Stimulated activated CD8-positive, alpha-beta memory T cell treated with anti-CD3 and anti-CD28 coated beads, Interleukin-15, amount 100 ng/mL, for 24 hours (primary cell): ENCODE measurements at places on chromosomes 5 and 9.

DNA sequence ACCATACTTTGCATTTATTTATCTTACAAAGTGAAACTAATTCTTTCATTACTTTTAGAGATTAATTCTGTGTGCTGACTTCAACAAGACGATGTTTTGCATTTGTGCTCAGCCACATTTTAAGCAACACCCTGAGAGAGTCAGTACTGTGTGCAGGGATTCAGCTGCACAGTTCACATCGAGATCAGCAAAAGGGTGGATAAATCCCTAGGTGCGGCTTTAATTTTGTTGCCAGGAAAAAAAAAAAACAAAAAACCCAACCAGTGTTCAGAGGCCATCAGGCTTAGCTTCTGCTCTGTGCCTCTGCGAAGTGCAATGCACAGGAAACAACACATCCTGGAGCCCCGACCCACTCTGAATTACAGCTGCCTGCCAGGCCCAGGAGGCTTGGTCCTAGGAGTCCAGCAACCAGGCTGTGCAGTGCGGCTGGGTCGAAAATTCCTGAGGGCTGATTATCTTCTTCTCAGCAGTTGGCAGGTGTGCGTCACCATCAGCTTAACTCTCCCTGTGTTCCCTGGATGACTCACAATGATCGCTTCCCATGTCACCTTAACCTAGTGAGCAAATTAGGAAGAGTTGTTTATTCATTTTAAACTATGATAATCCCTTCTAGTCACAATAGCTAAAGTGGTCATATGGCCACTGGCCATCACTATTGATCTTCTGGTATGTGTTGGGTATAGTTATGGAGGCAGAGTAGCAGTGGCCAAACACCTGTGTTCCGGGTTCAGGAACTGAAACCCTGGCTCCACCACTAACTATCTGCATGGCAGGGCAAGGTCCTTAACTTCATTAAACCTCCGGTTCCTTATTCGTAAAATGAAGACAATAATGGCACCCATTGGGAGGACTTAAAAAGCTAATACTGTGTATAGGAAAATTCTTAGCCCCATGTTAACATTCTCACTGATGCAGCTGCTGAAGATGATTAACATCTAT lies 31.2 kb upstream of the NDUFB6 start:
- DNase-seq: no peak

GRCh38 chr9:124830593-124830992 lies 22.7 kb upstream of the WDR38 start:
- no peak for DNase-seq

GRCh38 chr9:87119328-87119881 lies 172.1 kb upstream of the GAS1 start:
- DNase-seq: no peak

DNA sequence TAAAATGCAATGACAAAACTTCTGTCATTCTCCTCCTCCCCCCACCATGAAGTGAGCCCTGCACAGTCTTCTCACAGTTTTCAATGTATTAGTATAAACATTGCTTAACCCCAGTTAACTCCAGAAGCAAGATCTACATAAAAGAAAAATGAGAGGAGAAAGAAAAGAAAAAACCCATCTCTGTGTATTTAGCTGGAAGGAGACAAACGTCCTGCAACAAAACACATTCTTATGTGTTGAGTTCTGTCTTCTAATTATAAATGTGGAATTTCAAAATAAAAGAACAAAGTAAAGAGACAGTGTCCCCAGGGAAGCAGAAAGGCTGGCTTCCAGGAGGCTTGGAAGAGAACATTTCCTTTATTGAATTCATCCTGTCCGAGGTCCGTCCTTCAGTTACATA lies 491.9 kb upstream of the TUSC1 start:
- no peak for DNase-seq

GRCh38 chr5:175579742-175580432 lies 78.0 kb upstream of the HRH2 start:
- no peak for DNase-seq

- no peak for DNase-seq
Measured at GRCh38 chr5:141077826-141078225, 16.6 kb upstream of the PCDHB2 start.

- DNase-seq: no peak
Measured at GRCh38 chr9:88923653-88924288, 67.5 kb upstream of the S1PR3 start.

GRCh38 chr5:160467555-160468362 lies 46.1 kb downstream of the PTTG1 start:
- peak; percentile 59 for DNase-seq

GRCh38 chr5:153517241-153517611 lies 26.8 kb downstream of the GRIA1 start:
- DNase-seq: no peak

DNA sequence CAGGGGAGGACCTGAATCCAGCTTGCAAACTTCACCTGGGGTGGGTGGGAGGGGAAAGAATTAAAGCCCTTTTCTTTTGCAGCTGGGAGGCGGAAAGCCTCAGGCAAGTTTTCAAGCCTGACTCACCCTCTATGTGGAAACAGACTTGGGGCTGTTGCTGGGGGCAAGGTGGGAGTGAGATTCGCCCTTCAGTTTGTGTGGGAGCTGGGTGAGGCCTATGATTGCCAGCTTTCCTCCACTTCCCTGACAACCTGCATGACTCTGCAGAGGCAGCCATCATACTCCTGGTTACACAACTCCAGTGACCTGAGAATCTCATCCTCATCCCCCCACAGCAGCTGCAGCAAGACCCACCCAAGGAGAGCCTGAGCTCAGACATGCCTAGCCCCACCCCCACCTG lies 43.2 kb upstream of the SREK1 start:
- no peak for DNase-seq

- DNase-seq: no peak
Measured at GRCh38 chr9:14043483-14043882, 270.5 kb downstream of the NFIB start.

GRCh38 chr9:119722384-119722783 lies 353.1 kb upstream of the BRINP1 start:
- no peak for DNase-seq

- DNase-seq: no peak
Measured at GRCh38 chr5:173688703-173689102, 72.3 kb upstream of the BOD1 start.

DNA sequence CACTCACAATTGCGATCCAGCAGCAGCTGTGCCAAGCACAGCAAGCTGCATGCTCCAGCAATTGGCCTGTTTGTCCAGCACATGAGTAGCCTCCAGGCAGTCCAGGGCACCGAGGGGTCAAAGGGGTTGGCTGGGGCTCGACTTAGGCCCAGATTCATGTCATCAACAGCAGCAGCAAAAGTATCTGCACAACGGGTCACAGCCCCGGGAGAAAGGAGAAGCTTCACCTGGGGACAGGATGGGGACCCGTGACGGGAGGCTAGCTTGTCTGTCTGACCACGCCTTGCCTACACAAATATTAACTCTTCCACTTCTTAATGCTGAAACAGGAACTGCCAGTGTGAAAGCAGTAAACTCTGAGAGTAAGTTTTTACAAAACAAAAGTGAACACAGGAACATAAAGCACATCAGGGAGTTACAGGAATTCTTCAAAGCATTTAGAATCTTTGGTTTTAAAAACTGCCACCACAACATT lies 191.2 kb downstream of the PIK3R1 start:
- DNase-seq: no peak

- no peak for DNase-seq
Measured at GRCh38 chr5:76920491-76920890, 32.4 kb upstream of the CRHBP start.

- DNase-seq: no peak
Measured at GRCh38 chr5:43601454-43602260, 1.3 kb upstream of the NNT start.

- no peak for DNase-seq
Measured at GRCh38 chr5:93583768-93584595, 960 bp downstream of the NR2F1 start.

DNA sequence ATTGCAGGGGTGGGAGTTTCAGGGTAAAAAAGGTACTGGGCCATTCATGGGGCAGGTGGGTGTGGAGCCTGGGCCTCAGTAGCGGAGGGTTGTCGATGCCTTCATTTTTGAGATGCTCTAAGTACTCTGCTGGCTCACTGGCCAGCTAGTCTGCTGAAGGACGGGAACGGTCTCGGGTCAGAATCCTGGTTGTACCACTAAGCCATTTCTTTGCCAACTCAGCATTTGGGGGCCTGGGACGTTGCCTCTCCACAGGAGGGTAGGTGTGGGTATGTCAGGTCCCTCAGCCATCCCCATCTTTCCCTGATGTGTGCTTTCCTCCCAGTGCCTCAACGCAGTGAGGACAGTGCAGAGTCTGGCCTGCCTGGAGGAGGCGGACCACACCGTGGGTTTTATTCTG lies 25.1 kb downstream of the SH3GLB2 start:
- DNase-seq: no peak

- DNase-seq: no peak
Measured at GRCh38 chr5:84642795-84643194, 258.1 kb upstream of the EDIL3 start.

GRCh38 chr9:127163409-127163808 lies 41.0 kb upstream of the ANGPTL2 start:
- DNase-seq: no peak

DNA sequence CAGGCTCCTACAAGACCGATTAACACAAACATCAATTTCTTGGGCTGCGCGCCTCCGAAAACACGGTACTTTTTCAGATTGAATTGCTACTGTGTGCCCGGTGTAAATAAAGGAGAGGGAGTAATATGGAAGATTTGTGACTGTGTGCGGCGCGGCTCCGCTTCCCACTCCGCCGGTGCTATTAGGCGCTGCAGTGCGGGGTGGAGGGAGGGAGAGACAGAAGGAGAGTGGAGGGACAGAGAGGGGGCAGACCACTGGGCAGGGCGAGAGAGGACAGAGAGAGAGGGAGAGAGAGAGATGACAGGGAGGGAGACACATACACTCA lies 24.7 kb upstream of the RNU6ATAC start:
- no peak for DNase-seq

GRCh38 chr9:86281593-86282076 lies 703 bp downstream of the ISCA1 start:
- no peak for DNase-seq

DNA sequence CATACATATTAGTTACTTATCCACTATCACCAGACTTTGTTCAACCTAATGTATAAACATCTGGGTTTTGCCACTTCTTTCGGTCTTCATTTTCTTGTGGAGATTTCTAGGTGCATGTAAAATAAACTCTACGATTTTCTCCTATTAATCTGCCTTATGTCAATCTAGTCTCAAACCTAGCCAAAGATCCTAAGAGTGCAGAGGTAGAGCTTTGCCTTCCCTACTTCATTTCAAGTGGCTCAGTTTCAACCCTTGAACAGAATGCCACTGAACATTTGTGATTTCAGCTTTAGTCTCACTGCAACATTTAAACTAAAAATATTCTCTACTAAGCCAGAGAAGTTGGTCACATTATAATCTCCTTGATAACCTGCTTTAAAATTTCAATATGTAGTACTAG lies 94.0 kb downstream of the EDIL3 start:
- no peak for DNase-seq

- no peak for DNase-seq
Measured at GRCh38 chr5:107476783-107477182, 194.0 kb downstream of the EFNA5 start.

- DNase-seq: no peak
Measured at GRCh38 chr9:81826517-81826906, 101.7 kb upstream of the SPATA31D4 start.

DNA sequence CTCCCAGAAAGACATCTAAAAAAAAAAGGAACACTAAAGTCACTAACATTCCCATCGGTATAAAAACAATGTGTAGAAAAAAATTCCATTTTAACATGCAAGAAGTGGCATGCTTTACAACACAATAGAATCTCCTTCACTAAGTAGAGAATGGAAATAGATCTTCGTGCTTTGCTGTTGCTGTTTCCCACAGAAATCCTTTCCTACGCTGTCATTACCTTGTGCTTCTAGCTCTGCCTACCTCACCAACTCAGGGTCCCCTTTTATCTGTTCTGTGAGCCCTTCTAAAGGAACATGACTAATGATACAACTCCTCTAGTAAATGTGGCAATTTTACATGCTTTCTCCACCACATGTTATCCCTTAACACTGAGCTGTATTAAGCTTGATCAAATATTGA lies 202.9 kb downstream of the MCTP1 start:
- DNase-seq: no peak

DNA sequence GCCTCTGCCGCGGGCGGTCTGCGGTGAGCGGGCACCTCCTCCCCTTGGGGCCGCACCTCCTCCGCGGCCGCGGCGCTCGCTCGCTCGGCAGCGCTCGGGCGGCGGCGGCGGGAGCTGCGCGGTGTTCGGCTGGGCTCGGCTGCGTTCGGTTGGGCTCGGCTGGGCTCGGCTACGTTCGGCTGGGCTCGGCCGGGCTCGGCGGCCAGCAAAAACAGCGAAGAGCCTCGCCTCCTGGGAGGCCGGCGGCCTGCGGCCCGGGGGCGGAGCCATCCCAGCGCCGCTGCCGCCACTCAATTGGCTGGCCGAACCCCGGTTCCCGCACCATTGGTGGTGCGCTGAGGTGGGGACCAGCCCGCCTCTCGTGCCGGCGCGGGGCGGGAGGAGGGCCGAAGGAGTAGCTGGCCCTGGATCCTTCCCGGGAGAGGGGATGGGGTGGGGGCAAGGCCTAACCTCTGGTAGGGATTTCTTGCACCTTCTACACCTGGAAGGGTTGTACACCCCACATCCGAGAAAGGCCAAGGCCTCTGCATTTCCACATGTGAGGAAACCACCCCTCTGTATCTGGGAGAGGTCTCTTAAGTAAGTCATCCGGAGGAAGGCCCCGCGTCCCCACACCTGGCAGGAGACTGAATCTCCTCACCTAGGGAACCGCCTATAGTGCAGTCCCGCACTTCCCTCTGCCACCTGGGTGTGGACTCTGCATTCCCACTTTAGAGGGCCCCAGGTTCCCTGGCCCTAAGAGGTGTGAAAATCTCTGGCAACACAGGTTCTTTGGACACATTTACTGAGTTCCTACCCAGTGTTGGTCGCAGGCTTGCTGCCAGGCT lies at the start of gene ENHO:
TSS of gene ENHO (minus strand) at position 20 of the 827 bp plus-strand sequence. CDS start 1,295 bp downstream, outside the sequence.
- peak; percentile 88 for DNase-seq

- DNase-seq: no peak
Measured at GRCh38 chr5:93596676-93597490, 13.9 kb downstream of the NR2F1 start.

DNA sequence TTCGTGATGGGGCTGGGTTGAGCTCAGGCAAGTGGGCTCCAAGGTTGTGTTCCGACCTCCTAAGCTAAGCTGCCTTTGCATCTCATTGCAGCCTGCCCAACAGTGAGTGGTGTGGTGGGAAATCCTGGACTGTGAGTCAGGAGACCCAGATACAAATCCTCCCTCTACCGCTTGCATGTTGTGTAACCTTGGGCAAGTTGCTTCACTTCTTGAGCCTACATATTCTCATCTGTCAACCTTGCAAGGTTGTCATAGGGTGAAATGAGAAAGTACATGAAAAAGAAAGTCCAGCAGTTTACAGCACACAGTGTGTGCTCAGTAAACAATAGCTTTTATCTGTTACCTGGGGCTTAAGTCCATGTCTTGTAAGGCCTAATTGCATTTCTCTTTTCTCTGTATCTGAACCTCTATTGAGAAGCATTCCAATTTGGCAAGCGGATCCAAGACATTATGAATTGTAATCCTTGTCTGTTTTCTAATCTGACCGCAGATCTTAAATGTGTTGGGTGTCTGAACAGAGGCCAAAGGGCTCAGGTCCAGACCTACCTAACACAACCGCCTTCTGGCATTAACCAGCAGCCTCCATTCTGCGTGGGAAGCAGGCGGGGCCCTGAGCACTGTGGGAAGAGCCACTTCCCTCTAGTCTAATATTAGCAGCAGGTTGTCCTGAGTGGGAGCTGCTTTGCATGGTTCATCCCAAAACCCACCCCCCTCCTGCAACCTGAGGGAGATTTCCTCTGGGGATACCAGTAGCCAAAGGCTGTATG lies 1.8 kb upstream of the GALNT12 start:
- no peak for DNase-seq
